ENCODE measurements at places on chromosomes 5 and 9.

- no peak for DNase-seq
Observed at GRCh38 chr9:76772686-76773445, 8.6 kb downstream of the PCA3 start.

DNA sequence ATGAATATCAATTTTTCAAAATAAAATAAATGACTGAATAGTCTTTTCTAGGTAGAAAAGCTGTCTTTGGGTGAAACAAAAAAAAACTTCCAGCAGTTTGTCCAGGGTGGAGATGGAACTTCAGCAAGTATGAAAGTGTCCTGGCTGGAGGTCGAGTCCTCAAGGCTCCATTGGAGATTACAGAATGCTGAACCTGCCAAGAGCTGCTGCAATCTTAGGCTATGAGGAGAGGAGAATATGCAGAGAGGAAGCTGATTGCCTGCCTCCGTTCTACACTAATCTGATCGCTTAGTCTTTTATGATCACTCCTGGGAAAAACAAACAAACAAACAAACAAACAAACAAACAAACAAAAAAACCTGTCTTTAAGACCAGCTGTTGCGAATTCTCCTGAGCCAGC is 50.6 kb downstream of the NREP start:
- no peak for DNase-seq

DNA sequence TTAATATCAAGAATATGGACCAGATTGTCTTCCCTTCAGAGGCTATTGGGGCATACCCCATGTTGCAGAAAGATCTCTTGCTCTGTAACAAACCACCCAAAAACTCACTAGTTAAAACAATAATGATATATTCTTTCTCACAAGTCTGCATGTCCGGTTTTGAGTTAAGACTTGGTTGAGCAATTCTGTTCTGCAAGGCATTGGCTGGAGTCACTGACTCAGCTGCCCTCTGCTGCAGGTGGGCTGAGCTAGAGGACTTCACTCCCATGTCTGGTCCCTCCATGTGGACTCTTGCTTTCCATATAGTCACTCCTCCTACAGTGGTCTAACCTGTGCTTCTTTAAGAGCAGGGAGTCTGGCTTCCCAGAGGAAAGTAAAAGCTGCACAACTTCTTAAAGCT is 73.4 kb downstream of the ESM1 start:
- no peak for DNase-seq

- DNase-seq: no peak
Observed at GRCh38 chr9:134403682-134404301, 77.5 kb downstream of the RXRA start.

DNA sequence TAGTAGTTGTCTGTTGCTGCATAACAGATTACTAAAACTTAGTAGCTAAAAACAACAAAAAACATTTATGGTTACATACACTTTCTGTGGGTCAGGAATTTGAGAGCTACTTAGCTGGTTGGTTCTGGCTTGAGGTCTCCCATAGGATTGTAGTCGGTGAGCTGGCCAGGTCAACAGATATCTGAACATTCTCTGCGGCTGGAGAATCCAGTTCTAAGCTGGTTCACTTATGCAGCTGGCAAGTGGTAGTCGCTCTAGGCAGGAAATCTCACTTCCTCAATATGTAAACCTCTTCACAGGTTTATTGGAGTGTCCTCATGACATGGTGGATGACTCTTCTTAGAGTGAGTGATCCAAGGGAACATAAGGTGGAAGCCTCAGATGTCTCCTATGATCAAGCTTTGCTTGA is 65.7 kb upstream of the TNFAIP8 start:
- DNase-seq: no peak

DNA sequence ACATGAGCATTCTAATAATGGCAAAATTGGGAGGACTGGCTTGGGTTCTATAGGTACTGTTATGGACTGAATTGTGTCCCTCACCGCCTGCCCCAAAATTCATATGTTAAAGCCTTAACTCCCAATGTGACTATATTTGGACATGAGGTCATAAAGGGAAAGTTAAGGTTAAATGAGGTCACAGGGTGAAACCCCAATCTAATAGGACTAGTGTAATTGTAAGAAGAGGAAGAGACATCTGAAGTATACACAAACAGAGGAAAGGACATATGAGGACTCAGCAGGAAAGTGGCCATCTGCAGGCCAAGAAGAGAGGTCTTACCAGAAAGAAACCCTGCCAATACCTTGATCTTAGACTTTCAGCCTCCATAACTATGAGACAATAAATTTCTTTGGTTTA is 23.1 kb downstream of the RNF180 start:
- DNase-seq: no peak

DNA sequence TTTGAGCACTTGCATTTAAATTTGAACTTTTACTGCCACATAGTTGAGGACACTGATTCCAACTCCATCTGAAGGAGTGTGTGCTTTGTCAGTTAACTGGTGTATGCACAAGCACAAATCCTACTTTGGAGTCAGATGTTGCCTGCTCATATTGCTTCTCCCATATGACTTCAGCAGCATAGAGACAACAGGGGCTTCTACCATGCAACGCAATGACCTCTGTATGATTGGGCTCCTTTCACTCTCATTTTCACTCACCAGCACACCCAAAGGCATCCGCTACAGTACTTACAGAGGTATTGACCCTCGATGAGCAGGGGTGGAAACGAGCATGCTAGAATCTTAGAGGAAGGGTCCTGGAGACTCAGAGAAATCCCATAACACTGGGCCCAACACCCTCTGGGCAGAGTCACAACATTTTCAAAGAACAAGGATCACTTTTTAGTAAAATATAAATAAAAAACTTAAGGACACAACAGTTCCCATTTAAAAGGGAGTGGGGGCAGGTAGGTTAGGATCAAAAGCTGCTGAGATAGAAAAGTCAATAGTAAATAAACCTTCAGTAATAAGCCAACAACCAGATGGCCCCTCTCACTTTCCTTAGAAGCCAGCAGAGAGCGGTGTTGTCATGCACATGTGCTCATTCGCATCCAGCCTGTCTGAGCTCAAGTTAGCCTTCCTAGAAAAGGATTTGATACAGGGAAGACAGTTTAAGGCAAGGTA is 203.8 kb downstream of the SNCAIP start:
- DNase-seq: peak; percentile 52

All from NCI-H1092 treated with DMSO at 0.1 percent for 48 hours (cell line).